ENCODE measurements at places on chromosomes 16 and 17. TPM values are rescaled to one million over a fixed set of nuclear protein-coding genes. Genes with fewer than 3 reads are reported as not detected.

DNA sequence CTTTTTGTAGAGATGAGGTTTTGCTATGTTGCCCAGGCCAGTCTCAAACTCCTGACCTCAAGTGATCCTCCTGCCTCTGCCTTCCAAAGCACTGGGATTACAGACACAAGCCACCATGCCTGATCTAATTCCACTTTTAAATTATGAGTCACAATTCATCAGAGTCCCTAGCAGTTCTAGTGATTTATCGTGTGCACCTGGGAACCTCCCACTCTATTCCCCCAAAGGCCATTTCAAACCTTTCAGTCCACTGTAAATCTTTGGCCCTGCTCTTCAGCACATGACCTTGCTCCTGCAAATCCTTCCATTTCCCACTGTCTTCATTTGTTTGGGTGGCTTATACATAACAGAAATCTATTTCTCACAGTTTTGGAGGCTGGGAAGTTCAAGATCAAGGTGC, 73.0 kb downstream of the HS3ST2 start:
- no peak for DNase-seq

DNA sequence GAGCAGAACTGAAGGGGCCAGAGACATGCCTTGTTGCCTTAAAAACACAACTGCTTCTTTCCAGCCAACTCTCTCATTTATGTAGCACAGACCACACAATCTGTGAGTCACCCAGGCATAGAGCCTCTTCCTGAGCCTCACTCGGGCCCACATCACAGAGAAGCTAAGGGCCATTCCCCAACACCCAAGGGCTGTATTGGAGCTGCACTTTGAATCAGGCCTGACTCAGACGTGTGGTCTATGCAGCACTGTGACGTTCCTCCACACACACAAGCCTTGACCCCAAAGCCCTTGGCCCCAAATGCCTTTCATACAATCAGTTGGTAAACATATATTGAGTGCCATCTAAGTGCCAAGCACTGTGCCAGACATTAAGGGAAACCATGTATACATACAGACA, 308.9 kb upstream of the DYNLRB2 start:
- DNase-seq, result no peak

The SPNS3 gene
- total RNA-seq, result 0.12 TPM

The ZDHHC7 gene
- 32.9 TPM for total RNA-seq

DNA sequence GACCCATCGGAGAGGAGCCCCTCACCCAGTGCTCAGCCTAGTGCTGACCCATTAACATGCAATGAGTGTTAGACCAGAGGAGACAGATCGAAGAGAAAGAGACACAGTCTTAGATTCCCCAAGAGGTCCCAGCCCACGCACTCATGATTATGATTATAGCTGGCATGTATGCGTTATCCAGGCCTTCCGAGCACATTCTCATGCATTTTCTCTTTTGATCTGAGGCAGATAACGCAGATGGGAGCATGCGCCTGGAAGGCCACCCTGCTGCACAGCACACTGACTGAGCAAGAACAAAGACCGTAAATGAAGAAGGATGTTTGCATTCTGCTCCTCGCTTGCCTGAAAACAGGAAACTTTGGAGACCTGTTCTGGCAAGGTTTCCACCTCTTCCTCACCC, 232.7 kb downstream of the SOX9 start:
- DNase-seq, result no peak

DNA sequence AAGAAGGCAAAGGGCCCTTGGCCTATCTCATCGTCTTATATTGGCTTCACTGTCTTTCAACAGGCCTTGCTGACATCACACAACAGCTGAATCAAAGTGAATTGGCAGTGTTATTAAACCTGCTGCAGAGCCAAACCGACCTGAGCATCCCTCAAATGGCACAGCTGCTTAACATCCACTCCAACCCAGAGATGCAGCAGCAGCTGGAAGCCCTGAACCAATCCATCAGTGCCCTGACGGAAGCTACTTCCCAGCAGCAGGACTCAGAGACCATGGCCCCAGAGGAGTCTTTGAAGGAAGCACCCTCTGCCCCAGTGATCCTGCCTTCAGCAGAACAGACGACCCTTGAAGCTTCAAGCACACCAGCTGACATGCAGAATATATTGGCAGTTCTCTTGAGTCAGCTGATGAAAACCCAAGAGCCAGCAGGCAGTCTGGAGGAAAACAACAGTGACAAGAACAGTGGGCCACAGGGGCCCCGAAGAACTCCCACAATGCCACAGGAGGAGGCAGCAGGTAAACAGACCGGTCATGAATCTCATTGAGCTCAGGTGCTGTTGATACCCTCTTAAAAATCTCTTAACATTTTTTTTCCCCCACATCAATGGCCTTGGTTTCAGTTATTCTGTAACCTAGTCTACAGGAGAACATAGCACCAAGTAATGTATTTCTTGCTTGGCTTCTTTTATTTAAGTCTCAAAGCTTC, 64.7 kb downstream of the CDK12 start:
- no peak for DNase-seq

GRCh38 chr16:55189224-55189623, 134.8 kb upstream of the IRX6 start:
- no peak for DNase-seq

GRCh38 chr17:68939195-68939594, 16.0 kb downstream of the ABCA8 start:
- no peak for DNase-seq

The NACA2 gene
- 0.47 TPM for total RNA-seq

DNA sequence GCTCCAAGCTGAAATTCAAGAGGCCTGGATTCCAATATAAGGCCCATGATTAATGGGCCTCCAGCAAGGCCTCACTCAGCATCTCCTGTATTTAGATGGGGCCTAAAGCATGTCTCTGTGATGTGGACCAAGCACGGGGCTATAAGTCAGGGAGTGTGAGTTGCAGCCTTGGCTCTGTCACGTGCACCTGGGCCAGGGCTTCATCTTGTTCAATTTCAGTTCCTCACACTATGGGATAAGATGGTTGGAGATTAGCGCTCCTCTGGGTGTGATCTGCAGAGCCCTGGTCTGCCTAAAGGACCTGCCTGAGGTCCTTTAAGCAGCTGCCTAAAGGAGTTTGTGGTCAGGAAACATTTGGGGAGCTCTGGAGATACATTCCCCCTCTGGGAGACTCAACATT, 25.2 kb downstream of the KLHL36 start:
- DNase-seq, result no peak

- no peak for DNase-seq
Observed at GRCh38 chr16:50863644-50864144, 121.8 kb downstream of the CYLD start.

- no peak for DNase-seq
Observed at GRCh38 chr17:14092808-14093207, 23.5 kb downstream of the COX10 start.
